ENCODE measurements at places on chromosomes 4 and X.

DNA sequence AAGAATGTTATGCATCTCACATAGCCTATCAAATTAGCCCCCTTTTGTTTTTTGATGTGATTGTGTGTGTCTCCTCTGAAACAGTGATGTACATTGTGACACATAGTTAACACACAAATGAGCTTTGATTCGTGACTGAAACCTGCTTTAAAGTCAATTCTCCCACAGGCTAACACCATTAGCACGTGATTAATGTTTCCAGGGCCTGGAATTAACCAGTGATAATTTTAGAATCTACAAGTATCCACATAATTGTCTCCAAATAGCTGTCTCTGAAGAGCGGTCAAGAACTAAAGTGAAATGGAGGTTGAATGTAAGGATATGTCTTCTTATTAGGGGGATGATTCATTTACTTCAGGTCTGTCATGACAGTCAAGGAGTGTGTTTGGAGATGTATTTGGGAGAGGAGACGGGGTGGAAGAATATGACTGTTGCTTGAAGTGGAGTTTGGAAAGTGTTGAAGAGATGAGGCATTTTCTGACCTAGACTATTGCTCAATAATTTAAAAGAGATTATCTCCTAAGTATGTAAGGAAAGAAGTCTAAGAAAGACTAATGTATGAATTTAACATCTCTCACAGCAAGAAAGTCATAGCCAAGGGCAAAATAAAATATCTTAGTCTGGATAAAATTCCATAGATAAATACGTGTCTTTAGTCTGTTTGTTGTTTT is 13.7 kb upstream of the RASGEF1B start:
- DNase-seq, result no peak

DNA sequence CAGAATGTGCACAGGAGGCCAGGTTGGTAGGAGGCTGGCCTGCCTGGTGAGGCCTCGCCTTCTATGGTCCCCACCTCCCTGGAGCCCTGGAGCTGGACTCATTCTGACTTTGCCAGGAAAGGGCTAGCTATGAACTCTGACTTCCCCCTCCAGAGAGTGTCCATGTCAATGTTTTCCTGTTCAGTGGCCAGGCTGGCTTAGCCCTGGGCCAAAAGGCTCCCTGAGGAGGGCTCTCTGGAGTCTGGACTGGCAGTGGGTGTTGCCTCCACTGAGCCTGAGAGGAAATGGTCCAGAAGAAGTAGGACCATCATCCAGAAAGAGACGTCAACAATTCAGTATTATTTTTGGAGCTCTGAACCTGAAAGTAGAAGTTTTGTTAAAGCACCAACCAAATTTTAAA is 178.7 kb downstream of the CHIC2 start:
- no peak for DNase-seq

GRCh38 chr4:140448830-140449229 is 21.4 kb upstream of the CLGN start:
- peak; percentile 2 for DNase-seq

DNA sequence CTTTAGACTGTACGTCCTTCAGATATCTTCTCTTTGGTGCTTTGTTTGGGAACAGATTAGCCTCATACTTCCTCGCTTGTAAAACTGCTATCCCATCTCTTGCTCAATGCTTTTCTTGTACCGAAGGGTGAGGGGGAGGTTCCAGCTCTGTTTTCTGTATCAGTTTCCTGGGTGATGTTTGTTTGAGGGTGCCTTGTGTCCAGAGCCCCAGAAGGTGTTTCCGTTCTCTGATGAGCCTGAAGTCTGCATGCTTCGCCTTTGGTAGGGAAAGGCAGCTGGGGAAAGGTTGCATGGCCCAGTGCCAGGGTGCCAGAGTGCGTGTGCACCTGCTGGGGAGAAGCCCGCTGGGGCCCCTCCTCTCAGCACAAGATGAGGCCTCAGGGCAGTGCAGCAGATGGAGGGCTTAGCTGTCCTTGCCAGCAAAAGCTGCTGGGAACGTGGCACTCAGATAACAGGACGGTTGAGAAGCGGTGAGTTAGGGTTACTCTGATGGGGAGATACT is 73.7 kb downstream of the TBL1X start:
- no peak for DNase-seq

GRCh38 chr4:4349867-4350266 is 37.0 kb upstream of the NSG1 start:
- no peak for DNase-seq

Measured in hematopoietic multipotent progenitor cell (in vitro differentiated cells).